ENCODE measurements at places on chromosomes 2 and 18.

DNA sequence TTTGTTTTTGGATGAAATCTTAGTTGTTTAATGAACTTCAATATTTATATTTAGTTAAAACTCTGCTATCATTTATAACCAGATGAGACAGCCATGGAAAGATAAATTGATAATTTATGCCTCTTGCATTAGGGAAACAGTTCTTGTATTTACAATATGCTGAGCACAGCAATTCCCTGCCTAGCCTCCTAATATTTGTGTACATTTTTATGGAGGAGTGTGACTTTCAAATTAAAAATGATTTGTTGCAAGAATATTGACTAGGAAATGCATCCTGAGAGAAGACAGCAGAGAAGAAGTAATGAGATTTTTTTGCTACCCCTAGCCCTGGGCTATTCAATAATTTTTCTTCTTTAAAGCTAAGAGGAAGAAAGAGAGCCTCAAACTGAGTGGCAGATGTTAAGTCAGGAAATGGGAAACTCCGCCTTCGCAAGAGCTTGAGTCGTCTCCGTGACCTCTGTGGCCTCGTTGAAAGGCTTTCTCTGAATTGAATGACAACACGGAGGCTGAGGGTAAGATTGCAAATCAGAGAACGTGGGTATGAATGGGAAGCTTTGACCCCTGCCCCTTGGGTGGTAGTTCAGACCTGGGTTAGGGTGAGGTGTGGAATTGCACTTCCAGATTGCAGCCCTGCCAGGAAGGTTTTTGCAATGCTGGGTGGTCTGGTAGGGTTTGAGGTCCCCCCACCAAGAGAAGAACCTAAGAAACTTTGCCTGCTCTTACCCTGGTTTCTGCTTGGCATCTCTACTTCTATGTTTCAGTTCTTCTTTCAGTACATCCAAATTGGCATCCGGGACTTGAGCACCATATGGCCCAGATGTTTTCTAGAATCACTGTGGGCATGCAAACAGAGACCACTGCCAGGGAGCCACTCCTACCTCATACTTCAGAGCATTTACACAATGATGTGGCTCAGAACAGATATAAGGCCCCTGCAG lies 210.3 kb upstream of the RBMS1 start:
- DNase-seq = no peak

DNA sequence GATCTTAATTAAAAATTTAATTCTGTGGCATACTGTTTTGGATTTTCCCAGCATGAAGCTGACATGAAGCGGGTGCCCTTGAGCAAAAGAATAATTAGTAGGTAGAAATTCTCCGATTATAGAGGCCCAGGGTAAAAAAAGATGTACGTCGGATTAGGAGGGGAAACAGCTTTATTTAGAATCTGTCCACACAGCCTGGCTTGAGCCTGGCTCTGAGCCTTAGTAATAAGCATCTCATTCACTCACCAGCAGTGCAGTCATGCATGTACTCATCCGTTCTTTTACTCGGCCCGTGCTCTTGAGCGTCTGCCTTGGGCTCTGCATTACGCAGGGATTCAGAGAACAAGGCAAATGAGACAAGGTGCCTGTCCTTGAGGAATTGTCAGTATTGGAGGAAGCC lies 219.3 kb downstream of the AGAP1 start:
- DNase-seq = no peak

DNA sequence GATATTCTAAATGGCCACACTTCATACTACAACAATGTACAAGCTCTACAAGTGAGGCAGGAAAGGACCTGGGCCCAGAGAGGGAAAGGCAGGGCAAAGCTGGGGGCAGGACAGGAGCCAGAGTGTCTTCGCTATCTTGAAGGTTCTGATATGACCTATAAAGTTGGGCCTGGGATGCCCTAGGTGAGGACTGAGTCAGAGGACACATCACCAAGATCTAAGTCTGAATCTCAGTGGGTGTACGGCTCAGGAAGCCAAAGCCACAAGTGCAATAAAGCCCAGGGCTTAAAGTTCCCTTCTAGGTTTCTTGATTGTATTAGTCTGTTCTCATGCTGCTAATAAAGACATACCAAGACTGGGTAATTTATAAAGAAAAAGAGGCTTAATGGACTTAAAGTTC lies 219.1 kb downstream of the ALK start:
- DNase-seq = no peak

DNA sequence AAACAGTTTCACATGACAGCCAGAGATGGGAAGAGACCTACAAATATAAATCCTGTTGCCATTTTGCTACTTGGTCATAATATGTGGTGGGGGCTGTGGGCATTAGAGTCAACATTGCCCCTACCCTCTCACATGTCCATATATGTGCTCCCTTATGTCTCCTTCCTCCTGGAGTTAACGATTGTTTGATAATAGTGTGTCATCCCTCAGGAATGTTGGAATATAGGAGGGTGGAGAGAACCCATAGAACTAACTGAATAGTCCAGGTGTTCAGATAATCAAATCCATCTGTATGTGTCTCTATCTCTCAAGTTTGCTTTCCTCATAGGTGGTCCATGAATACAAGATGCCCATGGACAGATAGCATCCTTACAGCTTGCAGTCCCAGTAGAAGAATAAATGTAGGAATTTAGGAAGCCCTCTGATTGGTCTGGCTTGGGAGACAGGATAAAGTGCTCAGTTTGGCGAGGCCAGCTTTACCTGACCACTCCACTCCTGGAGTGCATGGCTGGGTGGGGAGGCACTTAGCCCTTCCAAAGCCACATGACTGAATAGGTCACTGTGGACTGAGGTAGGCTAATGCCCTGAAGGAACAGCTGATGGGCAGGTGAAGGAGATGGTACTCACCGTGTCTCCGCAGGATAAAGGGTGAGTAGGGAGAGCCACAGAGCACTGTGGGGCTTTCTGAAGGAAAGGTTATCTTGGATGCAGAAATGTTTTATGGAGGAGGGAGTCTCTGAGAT lies 166.9 kb downstream of the CDCA7 start:
- no peak for DNase-seq

- DNase-seq = no peak
Observed at GRCh38 chr2:100163605-100164004, 21.2 kb upstream of the AFF3 start.

- DNase-seq = no peak
Observed at GRCh38 chr18:58125183-58125582, 81.2 kb downstream of the NEDD4L start.

- DNase-seq = no peak
Observed at GRCh38 chr2:141440072-141440635, 690.7 kb downstream of the LRP1B start.

DNA sequence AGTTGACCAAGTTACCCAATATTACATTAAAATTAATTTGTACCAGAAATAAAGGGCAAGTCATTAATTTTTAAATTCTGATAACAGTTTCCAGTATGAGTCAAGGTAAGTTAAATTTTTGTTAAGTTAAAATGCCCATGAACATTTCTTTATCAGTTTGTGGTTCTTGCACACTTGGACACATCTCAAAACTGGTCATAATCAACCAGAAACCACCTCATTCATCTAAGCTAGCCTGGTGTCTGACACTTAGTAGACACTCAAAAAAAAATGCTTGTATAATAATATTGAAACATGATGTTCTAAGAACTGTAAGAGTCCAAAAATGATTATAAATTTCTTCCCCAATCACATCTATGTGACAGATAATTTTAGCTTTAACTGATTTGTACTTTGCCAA lies 62.4 kb downstream of the SATB2 start:
- DNase-seq = no peak

GRCh38 chr2:231671270-231672050 lies 36.9 kb upstream of the PTMA start:
- DNase-seq = peak; percentile 24

- no peak for DNase-seq
Observed at GRCh38 chr18:24011123-24011917, 3.2 kb upstream of the TTC39C start.

DNA sequence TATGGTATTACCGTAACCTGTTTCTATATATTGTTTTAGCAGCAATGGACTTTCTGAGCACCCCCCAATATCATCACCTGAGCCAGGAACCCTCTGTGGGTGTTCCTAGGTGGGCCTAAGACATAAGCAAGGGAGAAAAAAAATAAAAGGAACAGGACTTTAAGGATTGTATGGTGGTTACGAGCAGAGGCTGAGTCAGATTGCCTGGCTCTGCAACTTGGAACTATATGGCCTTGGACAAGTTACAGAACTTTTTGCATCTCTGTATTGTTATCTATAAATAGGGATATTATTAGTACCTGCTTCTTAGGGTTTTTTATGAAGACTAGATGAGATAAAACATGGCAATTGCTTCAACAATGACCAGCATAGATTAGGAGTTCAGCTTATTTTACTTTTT lies 34.9 kb downstream of the MFSD6 start:
- no peak for DNase-seq

DNA sequence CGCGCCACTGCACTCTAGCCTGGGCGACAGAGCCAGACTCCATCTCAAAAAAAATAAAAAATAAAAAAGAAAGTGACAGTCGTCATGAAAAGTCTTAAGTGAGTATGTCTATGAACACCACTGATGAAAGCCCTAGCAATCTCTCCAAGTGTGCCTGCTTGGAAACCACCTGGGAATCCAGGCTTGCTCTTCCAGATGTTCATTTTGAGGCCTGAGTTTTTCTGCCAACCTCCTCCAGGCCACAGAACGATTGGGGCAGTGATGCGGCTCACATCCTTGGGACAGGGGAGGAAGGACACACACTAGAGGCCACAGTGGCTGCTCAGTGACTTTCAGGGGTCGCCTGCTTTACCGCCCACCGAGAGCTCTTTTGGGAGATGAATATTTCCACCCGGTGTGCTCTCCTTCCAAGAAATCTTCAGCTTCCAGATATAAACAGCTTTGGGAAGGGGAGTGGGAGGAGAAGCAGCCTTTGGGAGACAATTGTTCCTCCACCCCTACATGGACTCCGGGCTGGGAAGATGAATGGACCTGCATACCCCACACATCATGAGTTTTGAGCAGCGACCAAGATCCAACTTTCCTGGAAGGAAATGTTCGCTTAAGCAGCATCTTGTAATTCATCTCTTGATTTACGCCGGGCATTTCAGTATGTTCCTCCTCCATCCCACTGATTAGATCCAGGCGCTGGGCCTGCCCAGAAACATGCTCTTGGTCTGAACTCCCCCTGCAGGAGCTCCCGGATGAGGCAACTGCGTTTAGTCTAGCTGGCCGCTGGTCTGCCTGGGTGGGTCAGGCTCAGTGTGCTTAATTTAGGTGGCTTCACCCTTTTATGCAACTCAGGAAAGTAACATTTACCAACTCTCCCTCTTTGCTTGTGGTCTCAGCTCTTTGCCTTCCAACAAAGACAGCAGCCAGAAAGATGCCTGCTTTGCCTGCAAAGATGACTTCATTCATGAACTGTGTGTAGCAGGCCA lies 6.2 kb upstream of the ARMC9 start:
- no peak for DNase-seq

Data from NCI-H774 (cell line).